ENCODE measurements at places on chromosomes 16 and 17.

DNA sequence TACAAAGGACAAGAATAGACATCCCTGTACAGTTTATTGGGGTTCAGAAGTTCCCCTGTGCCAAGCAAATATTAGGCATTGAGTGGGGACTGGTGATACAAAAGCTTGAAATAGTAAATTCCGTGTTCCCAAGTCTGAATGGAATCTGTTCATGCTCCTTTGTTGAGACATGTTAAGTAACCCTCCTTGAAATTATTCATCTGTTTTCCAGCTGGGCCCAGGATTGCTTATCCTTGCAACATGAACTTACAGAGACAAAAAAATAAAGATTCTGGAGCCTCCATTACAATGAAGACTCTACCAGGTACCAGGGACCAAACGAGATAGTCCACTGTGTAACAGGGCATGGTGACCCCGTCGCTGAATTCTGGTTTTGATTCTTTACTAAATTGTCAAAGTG is 6.1 kb upstream of the CCL8 start:
- DNase-seq, result no peak

DNA sequence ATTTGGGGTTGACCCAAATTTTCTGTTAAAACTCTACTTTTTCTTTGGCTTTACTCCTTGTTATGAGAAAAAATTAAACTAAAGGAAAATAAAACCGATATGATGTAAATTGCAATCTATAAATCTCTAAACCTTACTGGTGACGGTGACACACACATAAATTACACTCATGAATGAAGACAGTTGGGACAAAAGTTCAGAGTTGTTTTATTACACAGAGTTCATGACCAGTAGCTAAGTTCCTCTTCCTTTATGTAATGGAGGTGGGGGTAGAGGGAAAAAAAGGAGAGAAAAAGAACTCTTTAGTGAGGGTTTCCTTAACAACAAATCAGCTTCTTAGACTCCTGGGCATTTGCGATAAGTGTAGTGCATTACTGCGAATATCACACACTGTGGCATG is 220.7 kb downstream of the KCNJ2 start:
- DNase-seq, result no peak

GRCh38 chr16:74448990-74449389 is 27.7 kb upstream of the CLEC18B start:
- DNase-seq, result no peak

GRCh38 chr17:20084621-20085282 is 75.6 kb downstream of the SPECC1 start:
- DNase-seq, result no peak

DNA sequence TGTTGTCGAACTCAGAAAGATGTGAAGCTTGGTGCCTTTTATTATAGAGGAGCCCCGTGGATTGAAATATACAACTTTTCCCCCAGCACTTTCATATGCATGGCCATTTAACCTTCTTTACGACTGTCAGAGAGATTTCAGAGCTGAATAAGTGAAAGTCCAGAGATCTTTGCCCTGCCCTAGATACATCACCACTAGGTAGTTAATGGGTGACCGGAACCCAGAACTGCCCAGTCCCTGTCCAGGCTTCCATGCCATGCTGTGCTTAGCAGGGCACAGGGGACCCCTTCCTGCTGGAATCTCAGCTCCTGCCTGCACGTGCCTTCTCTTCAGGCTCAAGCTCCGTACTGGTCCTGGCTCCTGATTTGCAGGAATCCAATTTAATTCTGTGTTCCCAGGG is 32.2 kb downstream of the SRL start:
- DNase-seq, result no peak

DNA sequence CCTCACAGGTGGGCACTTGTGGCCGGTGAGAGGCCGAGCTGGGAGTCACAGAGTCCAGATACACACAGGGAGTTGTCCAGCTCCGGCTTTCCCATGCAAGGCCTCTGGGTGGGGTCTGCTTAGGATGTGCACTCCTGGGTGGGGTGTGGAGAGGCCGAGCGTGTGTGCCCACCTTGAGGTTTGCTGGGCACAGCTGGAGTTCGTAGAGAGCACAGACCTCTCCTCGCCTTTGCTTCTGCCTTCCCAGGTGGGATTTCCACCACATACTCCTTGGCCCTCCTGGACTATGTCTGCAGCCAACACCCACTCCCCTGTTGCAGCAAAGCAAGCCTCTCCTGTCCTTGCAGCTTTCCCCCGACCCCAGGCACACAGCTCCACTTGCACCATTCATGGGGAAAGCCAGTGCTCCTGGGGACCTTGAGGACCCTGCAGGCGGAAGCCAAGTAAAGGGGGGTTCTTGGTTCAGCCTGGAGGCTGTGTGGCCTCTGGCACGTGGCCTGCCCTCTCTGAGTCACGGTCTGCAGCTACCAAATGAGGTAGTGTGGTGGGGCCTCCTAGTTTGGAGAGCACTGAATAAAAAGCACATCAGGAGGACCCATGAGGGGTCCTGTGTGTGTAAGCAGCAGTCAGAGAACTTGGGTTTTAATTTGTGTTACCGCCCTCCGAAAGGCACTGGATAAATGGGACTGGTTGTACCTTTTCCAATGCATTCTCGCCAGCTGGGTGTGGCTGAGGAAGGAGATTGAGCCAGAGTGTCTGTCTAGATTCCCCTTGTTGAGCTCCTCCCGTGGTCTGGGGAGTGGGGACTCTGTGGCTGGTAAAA is 31.5 kb downstream of the MPRIP start:
- DNase-seq, result no peak

DNA sequence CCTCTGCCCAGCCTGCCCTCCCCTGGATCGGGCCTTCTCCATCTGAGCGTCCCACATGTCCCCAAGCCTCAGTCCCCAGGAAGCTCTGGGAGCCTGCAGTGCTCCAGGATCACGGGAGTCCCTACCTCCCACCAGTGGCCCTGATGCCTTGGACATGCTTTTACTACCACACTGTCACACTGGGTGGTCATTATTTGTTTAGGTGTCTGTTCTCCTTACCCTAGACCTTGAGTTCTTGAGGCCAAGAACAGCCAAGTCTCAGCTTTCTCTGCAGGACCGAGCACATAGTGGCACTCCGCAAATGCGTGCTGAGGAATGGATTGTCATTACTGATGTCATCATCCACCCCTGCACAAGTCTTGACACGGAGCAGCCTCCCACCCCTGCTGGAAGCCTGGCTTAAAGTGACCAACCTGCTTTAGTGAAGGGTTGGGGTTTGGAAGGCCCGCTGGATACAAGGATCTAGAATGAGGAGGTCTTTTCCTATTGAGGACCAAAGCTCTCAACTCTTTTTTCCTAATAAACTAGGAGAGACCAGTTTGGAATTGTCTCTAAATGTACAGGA is 132.9 kb upstream of the CRHR1 start:
- no peak for DNase-seq

DNA sequence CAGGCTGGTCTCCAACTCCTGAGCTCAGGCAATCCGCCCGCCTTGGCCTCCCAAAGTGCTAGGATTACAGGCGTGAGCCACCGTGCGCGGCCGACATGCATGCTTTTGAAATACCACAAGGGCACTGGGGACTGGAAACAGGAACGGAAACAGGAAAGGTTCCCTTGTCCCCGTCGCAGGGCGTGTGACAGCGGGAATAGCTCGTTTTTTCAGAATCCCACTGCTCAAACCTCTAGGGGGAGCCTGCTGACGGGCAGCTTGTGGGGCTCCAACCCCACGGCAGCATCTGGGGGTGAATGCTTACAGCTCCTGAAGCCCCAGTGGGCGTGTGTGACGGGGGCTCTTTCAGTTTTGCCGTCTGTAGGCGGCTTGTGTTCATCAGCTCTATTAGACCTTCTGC is 18.8 kb upstream of the ASGR2 start:
- peak; percentile 4 for DNase-seq

GRCh38 chr17:80586846-80587228 is 42.2 kb downstream of the RPTOR start:
- no peak for DNase-seq

GRCh38 chr17:76432712-76433336 is 20.1 kb downstream of the UBE2O start:
- peak; percentile 15 for DNase-seq

- DNase-seq, result no peak
Observed at GRCh38 chr16:17555176-17555575, 84.4 kb upstream of the XYLT1 start.

GRCh38 chr17:2710803-2711607 is 559 bp downstream of the CLUH start:
- no peak for DNase-seq

DNA sequence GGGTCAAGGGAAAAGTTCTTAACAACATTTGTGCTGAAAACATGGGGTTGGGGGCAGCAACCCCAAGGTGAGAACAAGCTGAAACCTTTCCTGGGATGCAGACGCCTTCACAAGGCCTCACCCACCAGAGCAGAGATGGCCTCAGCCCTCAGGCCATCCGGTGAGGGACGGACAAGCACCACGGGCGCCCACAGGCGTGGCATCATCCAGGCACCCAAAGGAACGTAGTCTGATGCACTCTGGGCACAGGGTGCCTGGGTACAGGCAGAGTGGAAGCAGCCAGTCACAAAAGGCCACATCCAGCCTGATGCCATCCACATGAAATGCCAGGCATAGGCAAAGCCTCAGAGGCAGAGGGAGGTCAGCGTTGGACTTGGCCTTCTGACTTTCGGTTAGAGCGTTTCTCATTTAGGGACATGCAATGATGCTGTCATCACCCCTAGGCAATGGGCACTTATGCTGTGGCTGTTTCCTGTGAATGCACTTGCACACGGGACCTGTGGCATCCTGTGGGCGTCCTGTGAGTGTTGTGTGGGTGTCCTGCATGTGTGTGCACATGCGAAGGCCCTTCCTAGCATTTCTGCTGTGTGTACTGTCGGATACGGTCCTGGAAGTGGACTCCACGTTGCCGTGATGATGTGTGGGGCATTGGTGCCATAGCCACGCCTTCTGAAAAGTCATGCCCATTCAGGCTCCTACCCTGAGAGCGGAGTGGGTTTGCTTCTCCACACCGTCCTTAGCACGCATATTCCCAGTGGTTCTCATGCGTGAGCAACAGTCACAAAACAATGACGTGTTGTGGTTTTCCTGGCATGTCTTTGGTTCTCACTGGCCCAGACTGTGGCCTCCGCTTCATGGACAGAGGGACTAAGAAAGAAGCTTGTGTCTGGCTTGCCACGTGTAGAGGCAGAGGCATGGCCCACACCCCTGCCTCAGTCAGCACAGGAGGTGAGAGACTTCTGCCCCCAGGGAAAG is 52.7 kb upstream of the ZNF469 start:
- no peak for DNase-seq

DNA sequence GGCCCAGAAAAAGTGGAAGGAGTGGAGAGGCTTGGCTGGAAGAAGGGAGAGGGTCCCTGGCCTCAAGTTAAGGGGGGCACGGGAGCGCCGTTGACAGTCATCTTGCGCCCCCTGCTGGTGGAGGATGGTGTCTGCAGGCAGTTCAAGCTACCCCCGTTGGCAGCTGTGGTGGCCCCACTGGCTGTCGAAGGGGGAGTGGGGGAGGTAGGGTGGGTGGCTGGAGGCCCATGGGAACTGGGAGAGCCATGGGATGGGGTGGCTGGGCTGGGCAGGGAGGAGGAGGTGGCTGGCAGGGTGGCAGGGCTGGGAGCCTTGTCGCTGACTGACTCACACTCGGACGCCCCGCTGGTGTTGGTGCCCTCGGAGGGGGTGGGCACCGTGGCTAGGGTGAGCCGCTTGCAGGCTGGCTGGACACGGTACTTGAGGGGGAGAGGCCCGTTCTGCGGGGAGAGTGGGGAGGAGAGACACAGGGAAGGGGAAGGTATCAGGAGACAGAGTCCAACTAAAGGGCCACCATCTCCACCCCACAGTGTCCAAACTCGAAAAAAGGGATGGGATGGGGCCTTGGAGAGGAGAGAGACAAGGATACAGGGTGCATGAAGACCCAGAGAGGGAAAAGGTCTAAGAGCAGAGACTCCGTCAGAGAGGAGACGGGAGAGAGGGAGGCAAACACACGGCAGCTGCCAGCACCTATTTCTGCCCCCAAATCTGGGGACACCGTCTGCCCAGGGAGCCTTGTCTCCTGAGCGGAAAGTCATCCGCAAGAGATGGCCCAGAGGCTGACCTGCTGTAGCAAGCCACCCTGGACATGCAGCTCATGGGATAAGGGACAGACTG is 5.2 kb downstream of the CISD3 start:
- peak; percentile 59 for DNase-seq

DNA sequence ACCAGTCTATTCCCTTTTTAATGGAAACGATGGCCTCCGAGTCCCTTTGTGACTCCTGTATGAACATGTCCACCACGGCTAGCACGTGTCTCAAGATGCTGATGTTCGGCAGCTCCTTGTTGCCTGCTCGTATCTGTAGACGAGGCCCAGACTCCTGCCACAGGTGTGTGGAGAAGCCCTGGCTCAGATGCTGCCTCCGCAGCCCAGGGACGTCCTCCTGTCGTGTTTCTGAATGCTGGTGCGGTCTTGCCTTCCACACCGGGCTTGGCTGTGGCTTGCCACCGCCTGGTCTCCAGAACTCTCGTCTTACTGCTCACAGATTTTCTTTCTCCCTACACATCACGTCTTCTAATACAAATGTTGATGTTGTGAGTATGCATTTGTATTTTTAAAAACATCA is 17.0 kb downstream of the FOXF1 start:
- no peak for DNase-seq

DNA sequence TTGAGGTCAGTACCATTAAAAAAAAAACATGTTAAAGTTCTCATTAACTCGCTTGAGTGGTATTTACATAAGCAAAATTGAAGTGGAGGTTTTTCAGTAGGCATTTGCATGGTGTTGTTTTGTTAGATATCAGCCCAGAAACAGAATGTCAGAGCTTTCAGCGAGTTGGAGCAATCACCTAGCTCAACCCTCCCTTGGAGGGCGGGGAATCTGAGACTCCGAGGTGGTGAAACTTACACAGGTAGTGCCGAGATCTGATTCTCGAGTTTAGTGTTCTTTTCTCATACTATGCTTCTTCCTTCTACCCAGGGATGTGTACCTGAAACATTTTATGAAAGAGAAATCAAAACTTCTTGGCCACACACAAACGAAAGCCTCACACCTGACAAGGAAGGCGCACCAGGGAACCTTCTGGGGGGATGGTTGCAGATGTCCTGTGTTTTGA is 6.6 kb downstream of the SEC14L1 start:
- DNase-seq, result peak; percentile 90

GRCh38 chr16:47713225-47713595 is 252.1 kb downstream of the PHKB start:
- DNase-seq, result no peak

DNA sequence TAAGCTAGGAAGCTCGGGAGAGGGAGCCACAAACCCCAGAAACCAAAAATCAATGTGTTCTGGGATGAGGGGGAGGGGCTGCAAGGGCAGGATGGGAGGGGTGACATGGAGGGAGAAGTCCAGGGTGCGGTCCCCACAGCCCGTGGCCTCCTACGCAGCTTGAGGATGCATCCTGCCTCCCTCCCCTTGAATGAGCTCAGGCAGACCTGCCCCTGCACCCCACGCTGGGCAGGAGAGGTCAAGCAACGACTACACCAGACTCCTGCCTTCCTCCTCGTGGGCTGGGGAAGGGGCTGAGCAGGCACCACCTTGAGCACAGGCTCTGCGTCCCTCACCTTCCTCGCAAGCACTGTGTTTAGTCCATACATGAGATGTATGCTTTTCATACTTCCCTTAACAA is 3.9 kb downstream of the ANKRD13B start:
- no peak for DNase-seq

GRCh38 chr17:49715216-49715615 is 7.5 kb upstream of the SLC35B1 start:
- no peak for DNase-seq

All from NCI-H526 (cell line).